Glutamatergic neuron (in vitro differentiated cells): ENCODE measurements at places on chromosomes 11 and 22. TPM values are rescaled to one million over a fixed set of nuclear protein-coding genes. Genes with fewer than 3 reads are reported as not detected.

DNA sequence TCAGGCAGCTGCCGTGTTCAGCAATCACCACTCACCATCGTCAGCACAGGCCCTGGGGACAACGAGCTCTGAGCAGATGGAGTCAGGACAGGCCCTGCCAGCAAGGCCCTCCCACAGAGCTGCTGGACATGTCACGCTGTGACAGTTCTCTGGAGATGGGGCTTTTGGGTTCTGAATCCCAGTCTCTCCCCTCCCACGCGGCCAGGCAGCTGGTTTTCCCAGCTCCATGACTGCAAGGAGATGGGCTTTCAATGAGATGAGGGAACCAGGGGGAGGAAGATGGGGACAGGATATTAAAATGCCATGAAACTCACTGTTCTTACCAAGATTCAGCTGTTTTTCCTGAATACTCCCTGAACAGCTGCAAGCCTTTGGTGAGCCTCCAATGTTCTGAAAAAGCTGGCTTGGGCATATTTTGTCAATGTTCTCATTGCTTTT lies 305.9 kb downstream of the BRD1 start:
- DNase-seq: no peak

GRCh38 chr11:79139900-79140299 lies 300.9 kb downstream of the TENM4 start:
- no peak for DNase-seq

DNA sequence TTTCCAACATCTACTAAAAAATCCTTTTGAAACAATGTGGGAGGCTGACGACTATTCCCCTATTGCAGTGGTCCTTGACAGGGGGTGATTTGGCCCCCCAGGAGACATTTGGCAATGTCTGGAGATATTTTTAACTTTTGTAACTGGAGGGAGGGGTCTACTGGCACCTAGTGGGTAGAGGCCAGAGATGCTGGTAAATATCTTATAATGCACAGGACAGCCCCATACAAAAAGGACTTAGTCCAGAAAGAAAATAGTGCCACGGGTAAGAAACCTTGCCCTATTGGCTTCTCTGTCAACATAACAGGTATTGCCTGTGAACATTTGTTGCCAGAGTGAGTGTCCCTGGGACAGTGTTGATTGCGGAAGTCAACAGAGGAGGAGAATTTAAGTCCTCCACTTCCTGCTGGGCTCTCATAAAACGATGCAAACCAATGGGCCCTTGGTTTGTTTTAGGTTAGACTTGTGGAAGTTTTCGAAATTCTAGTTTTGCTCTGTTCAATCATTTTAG lies 101.6 kb downstream of the MAML2 start:
- DNase-seq: no peak

DNA sequence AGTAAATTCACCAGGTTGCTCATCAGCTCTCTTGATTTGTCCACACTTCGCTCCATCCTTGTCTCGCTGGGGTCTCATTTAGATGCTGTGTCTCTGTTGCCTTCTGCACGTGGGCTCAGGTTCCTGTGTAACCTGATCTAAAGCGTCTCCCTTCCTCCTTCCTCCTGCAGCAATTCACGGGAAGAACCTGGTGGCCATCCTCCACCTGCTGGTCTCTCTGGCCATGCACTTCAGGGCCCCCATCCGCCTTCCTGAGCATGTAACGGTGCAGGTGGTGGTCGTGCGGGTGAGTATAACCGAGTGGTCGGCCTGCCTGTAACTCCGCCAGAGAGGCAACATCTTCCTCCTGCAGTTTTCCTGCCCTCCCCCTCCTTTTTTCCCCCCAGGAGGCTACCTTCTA lies 48.0 kb upstream of the PARVG start:
- no peak for DNase-seq

DNA sequence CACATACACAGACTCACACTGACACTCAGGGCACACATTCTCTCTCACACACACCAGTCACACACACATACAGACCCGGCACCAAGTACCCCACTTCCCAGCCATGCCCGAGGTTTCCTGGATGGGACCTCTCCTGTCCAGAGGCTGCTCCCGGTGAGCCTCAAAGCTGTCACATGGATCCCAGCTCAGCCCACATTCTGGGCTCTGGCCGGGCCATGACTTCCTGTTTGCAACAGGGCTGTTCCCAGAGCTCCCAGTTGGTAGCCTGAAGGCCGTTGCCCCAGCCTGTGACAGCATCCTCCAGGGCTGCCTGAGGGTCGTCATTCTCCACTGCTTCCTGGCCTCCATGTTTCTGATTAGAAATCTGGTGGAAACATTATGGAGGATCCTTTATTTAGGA lies 14.6 kb upstream of the CYP2D6 start:
- DNase-seq: no peak

- no peak for DNase-seq
Observed at GRCh38 chr11:101812546-101812945, 102.3 kb upstream of the CEP126 start.

DNA sequence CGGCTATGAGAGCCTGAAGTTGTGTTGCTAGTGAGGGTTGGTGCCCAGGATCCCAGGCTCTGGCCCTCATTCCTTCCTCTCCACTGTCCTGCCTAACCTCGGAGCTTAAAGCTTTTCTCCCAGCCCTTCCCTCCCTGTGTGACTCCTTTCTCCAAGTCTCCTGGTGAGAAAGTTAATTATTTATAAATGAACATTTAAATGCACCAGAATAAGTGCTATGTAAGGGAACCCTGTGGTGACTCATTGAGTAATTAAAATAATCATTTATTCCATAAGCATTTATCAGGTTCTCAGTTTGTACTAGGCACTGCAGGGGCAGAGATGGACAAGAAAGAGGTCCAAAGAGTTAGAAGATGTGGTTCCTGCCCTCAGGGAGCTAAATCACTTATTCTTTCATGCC lies 89.1 kb upstream of the ISX start:
- DNase-seq: no peak

GRCh38 chr11:64233913-64234586 lies at the start of gene VEGFB:
Gene VEGFB (plus strand): TSS chr11:64234584. CDS start chr11:64234834, 250 bp downstream.
- DNase-seq: no peak

GRCh38 chr11:68550485-68550817 lies 89.9 kb downstream of the PPP6R3 start:
- DNase-seq: no peak

- DNase-seq: no peak
Observed at GRCh38 chr11:103436131-103436770, 327.0 kb downstream of the DYNC2H1 start.

The GLYATL2 gene
- 0.83 TPM for total RNA-seq

The INS gene
- not detected for total RNA-seq

GRCh38 chr11:96893988-96894387 lies 504.2 kb downstream of the JRKL start:
- no peak for DNase-seq

GRCh38 chr11:50246699-50247098 lies 214.0 kb downstream of the OR4C45 start:
- DNase-seq: no peak

DNA sequence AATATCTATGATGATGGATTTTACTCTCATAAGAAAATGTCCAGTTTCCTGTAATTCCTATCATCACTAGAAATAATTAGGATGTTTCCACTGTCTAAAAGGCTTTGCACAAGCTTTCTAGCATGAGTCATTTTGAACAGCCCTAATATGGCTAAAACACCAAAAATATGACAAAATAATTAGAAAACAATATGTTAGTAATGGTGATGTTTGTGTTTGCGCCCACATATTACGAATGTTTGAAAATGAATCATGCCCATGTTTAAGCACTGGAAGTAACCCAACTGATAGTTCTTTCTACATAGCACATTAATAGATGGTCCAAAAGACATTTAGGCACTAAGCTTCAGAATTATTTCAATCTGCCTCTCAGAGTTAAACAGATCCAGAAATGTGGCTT lies 96.0 kb downstream of the TRPC6 start:
- no peak for DNase-seq
